Tibial artery (tissue), 4 donors: ENCODE measurements at places on chromosomes 5 and 9.

GRCh38 chr5:93915142-93915553 is 173.7 kb upstream of the POU5F2 start:
- no peak for DNase-seq

GRCh38 chr5:120160124-120160895 is 303.8 kb upstream of the PRR16 start:
- no peak for DNase-seq

GRCh38 chr9:129143031-129143927 is 32.1 kb downstream of the PTPA start:
- peak; percentile 86 for DNase-seq

DNA sequence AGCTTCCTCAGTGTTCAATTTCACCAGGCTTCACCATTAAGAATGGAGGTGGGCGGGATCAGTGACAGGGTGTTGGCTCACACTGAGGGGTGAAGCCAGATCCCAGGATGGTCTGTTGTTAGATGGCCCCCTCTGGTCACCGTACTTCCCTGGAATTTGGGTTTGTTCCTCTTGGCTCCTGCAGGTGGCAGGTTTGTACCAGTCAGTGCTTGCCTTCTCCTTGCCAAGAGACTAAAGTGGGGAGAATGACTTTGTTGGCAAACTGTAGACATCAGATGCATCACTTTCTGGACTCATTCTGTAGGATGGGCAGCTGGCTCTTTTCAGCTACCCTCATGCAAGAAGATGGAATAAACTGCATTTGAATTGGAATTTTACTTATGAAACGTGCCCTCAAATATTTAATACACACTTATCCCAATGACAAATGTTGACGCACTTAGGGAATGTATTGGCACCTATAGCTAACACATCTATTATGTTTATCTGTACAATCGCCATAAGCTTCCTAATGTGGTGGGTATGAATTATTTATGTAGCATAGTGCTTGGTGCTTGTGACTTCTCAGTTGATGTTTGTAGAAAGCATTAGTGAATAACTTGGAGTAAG is 31.4 kb upstream of the ANKRD55 start:
- DNase-seq: no peak

GRCh38 chr9:95246547-95246946 is 71.0 kb downstream of the FANCC start:
- no peak for DNase-seq

GRCh38 chr9:14985419-14985818 is 75.2 kb upstream of the FREM1 start:
- DNase-seq: no peak

DNA sequence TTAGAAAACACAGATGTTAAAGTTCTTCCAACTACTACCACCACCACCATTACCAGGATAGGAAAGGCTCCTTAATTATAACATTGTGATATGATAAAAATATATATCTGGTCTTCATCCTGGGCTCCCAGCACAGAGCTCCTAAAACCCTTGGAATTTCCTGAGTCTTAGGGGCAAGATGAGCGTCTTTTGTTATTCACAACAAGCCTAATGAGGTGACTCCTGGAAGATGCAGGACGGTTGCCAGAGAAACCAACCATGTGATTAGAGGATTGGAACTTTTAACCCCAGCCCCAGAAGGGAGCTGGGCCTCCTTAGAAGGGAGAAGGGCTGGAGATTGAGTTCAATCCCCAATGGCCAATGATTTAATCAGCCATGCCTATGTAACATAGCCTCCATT is 148.0 kb upstream of the ADRA1B start:
- no peak for DNase-seq

DNA sequence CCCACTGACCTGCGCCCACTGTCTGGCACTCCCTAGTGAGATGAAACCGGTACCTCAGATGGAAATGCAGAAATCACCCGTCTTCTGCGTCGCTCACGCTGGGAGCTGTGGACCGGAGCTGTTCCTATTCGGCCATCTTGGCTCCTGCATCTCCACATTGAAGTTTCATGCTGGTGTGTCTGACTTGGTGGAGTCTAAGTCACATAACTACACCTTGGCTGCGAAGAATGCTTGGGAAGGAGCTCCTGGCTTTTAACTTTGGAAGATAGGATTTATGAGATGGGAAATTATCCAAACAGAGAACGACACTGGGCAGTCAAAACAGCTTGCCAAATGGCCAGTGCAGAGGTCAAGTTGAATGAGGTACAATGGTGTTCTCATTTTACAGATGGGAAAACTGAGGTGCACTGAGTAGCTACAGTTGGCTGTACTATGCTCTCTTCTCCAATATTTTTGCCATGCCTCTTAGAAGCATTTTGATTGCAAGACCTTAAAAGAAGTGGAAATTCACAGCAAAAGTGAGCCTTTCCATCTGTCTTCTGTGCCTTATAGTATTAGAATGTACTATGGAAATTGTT is 36.7 kb downstream of the CCDC192 start:
- no peak for DNase-seq

DNA sequence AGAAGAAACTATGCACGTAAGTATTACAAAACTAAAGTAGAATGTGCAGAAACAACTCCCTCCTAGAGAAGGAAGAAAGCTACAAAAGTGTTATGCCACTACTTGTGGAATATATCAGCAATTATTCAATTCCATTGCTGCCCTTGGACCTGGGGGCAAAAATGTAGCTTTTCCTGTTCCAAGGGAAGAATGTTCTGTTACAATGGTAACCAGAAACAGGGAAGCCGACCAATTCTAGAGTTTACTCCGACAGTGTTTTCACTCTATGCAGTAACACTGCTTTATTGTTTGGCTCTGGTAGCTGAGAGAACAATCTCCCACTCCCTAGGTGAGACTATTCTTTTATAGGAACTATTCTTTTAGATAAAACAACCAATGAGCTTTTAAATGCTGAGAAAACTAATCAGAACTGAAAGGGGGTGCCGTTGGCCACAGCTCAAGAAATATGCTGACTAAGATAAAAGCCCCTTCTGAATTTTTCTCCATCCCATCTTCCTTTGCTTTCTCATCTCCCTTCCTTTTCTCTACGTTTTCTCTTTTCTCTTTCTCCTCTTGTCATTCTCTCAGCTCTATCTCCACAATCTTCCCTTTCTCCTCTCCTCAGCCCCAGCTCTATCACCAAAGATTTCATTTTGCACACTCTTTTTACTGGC is 54.1 kb downstream of the SLC1A3 start:
- no peak for DNase-seq
